A549 (cell line): ENCODE measurements at places on chromosomes 1 and 21. TPM values are rescaled to one million over a fixed set of nuclear protein-coding genes. Genes with fewer than 3 reads are reported as not detected.

EPHX1 gene
- 195 to 279 TPM (median 252 TPM) in 3 replicates for polyA plus RNA-seq

AMY1A gene
- not detected in 3 replicates for polyA plus RNA-seq

C8A gene
- not detected in 3 replicates for polyA plus RNA-seq

SH3BGR gene
- polyA plus RNA-seq, result 1.0 to 2.0 TPM (median 1.8 TPM) in 3 replicates

STUM gene
- not detected in 3 replicates for polyA plus RNA-seq

A3GALT2 gene
- polyA plus RNA-seq, result not detected in 3 replicates

TSTD1 gene
- polyA plus RNA-seq, result 0.17 to 0.21 TPM (median 0.20 TPM) in 3 replicates

RGS13 gene
- polyA plus RNA-seq, result not detected in 3 replicates

KRTAP13-2 gene
- not detected in 3 replicates for polyA plus RNA-seq

KRTAP10-3 gene
- not detected in 3 replicates for polyA plus RNA-seq

PLA2G2F gene
- not detected in 3 replicates for polyA plus RNA-seq

C1orf115 gene
- polyA plus RNA-seq, result 6.8 to 8.9 TPM (median 7.5 TPM) in 3 replicates

CYP4X1 gene
- polyA plus RNA-seq, result 0.05 TPM in 1 of 3 replicates, not detected in the others

TSPEAR gene
- polyA plus RNA-seq, result not detected in 3 replicates

DYNLT5 gene
- polyA plus RNA-seq, result not detected in 3 replicates

SPRR1A gene
- not detected in 3 replicates for polyA plus RNA-seq

BRDT gene
- not detected in 3 replicates for polyA plus RNA-seq

SOAT1 gene
- 15.6 to 19.0 TPM (median 18.2 TPM) in 3 replicates for polyA plus RNA-seq

VPS72 gene
- 49.7 to 50.8 TPM (median 49.8 TPM) in 3 replicates for polyA plus RNA-seq

SYCP1 gene
- polyA plus RNA-seq, result not detected in 3 replicates

GPR52 gene
- not detected in 3 replicates for polyA plus RNA-seq

OPRD1 gene
- 0.03 TPM in 1 of 3 replicates, not detected in the others for polyA plus RNA-seq
